ENCODE measurements at places on chromosomes 6 and 20.
A peak's percentile ranks its signal among the peaks of the same experiment; 100 is the strongest.

DNA sequence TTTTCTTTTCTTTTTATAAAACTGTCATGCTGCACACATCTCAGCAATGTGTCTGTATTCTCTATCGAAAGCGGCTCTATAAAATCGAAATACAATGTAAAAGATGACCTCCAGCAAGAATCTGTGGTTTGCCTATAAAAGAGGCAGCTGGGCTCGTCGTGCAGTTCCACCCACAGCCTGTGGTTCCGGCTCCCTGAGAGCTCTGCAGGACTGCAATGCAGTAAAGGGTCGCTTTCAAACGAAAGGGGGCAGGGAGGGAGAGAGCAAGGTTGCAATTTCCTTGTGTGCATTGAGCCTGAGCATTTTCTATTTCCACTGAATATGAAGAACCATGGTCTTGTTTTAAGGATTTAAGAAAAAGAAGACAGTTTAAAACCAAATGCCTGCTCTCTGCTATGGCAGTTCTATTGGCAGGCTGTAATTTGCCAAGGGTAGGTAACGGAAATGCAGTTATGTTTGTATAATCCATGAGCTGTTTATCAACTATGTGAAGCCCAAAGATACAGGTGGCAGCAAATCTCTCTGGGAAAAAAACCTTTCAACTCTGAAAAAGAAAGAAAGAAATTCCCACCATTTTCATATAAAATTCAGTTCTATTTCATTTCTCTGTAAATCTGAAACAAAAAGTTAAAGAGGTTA is 236.5 kb downstream of the HACE1 start:
- no peak for DNase-seq

- DNase-seq = no peak
Observed at GRCh38 chr6:15364401-15365037, 118.7 kb downstream of the JARID2 start.

- no peak for DNase-seq
Observed at GRCh38 chr6:111673532-111673931, 67.9 kb upstream of the TRAF3IP2 start.

DNA sequence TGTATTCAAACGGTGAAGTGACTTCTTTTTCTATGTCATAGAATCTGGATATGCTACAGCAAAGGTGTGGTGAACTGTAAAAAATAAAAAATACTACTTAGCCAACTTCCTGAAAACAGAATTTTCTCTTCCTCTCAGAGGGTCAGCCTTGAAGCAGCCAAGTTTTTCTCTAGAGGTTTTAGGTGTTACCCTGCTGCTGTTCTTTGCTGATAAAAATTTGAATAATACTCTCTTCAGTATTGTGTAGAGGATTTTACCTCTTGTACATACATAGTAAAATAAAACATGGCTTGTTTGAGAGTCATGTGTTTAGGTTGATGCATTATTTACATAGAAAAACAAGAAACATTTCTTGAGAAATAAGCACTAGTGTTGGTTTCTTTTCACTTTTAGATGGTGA is 458.4 kb downstream of the TBC1D32 start:
- no peak for DNase-seq

DNA sequence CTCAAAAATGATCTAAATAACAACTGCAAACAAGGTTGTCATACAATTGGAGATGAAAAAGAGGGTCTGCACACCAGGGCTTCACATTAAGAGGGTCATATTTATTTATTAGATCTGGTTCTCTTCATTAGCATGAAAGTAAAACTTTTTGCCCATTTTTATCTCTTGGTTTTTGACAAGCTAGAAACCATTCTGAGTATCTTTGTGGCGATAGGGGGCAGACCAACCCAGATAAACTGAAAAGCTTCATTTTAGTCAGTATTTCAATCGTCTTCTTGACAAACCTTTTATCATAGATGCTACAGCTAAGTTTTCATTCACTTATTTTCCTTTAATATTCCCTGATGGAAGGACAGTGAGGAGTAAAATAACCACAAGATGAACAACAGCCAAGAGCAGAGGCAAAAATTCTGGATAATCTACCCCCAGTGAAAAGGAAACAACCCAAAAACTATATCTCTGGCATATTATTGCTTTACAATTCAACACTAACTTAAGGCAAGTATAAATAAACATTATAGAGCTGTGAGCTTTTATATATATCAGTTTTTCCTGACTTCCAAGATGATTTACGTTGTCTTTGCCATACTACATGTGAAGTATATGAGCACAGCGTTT is 45.2 kb downstream of the THEMIS start:
- DNase-seq = peak; percentile 61

- DNase-seq = peak; percentile 60
Observed at GRCh38 chr6:37357288-37357687, 3.5 kb downstream of the RNF8 start.

GRCh38 chr6:52138284-52138683 is 47.9 kb upstream of the IL17A start:
- DNase-seq = no peak

GRCh38 chr6:139943391-139943790 is 568.9 kb upstream of the CITED2 start:
- DNase-seq = peak; percentile 93

- no peak for DNase-seq
Observed at GRCh38 chr6:3697609-3698008, 53.9 kb downstream of the PXDC1 start.

DNA sequence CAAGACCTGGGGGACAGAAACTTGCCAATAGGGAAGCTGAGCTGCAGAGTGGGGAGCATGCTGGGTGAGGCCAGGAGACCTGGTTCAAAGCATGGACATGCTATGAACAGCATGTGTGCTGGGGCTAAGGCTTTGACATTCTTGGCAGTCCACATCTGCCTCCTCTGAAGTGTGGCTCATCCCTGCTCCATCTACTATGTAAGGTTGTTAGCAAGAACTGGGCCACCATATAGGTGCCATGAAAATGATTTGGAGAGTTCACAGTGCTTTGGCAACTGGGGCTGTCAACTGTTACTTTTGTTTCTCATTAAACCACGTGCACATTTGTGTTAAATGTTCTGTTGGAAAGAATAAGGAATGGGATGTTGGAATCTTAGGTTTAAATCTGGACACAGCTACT is 311.1 kb downstream of the CDC5L start:
- no peak for DNase-seq

DNA sequence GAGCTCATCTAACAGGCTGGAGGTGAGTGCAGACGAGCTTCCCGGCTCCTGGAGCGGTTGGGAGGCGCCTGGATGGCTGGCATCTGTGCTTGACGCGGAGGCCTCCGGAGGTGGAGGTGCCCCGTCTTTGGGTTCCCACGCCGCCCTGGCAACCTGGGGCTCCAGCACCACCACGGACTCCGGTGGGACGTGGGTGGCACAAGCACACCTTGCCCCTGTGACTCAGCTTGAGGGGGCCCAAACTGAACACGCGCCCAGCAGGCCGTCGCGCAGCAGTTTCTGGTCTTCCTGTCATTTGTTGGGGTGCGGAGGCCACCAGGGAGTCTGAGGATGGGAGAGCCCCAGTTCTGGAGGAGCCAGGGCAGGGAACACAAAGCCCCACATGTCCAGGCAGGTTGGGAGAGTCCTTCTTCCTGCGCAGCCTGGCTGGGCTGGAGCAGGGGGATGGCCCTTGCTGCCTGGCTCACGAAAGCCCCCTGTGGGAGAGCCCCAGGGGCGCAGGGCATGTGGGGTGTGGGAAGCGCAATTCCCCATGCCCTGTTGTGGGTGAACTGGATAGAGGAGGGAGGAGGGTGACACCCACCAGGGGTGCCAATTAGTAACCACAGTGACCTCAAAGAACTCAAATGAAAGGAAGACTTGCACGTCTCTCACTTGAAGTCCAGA is 1378.6 kb upstream of the DEFB115 start:
- no peak for DNase-seq

DNA sequence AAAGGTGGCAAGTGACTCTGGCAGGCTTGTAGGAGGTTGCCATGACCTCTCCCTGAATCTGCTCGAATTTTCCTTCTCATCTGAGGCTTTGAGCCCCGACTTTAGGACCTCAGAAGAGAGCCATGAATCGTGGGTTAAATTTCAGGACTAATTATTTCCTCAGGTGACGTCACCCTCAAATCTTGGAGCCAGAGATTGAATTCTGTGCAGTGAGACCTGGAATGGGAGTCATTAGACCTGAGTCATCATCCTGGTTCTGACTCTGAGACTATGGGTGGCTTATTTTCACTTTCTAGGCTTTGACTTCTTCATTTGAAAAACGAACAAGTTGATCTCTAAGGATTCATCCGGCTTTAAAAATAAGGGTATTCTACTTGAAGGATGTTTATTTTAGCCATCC is 48.5 kb upstream of the PDYN start:
- no peak for DNase-seq

- DNase-seq = peak; percentile 86
Observed at GRCh38 chr6:56335726-56336125, 88.3 kb upstream of the COL21A1 start.

GRCh38 chr6:101689156-101689555 is 295.6 kb downstream of the GRIK2 start:
- no peak for DNase-seq

- no peak for DNase-seq
Observed at GRCh38 chr6:105352037-105352617, 50.8 kb downstream of the PREP start.

- DNase-seq = peak; percentile 31
Observed at GRCh38 chr6:35213824-35214756, at the start of gene SCUBE3. SCUBE3 (plus strand) TSS chr6:35213956; CDS start chr6:35214419, 463 bp downstream.

DNA sequence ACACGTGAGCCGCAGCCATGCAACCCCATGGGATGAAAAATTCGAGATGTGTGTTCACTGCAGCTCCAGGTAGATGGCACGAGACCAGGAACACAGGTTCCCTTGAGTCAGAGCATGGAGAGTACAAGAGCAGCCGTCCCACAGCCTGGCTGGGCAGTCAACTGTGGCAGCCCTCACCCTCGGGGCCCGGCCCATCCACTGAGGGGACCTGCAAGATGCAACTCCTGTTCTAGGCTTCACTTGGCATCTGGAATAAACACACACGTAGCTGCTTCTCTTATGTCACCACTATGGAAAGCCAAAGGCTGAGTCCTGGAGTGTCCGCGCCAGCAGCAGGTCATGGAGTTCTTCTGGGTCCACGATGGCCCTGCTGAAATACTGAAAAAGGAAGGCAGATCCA is 77.0 kb downstream of the WDR27 start:
- DNase-seq = no peak

- no peak for DNase-seq
Observed at GRCh38 chr20:64026-64603, 23.4 kb upstream of the DEFB125 start.

GRCh38 chr6:32460528-32460927 is 20.8 kb downstream of the HLA-DRA start:
- DNase-seq = no peak

DNA sequence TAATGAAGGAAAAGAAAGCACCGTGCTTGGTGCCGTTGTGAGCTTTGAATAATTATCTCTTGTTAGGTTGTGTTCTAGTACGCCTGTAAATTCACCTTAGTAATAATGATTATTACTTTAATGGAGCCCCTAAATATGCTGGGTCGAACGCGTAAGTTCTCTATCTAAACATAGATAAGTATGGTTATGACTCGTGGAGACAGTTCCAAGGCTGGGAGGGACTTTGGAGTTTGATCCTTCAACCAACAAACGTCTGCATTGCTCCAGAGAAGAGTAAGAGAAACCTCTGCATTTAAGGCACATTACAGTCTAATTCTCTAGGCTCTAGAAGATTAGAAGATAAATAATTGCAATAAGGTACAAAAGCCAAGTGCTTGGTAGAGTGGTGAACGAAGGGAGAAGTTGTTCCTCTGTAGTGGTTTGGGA is 514 bp downstream of the ACOT13 start:
- no peak for DNase-seq

GRCh38 chr20:24425523-24426135 is 43.8 kb upstream of the SYNDIG1 start:
- DNase-seq = no peak

DNA sequence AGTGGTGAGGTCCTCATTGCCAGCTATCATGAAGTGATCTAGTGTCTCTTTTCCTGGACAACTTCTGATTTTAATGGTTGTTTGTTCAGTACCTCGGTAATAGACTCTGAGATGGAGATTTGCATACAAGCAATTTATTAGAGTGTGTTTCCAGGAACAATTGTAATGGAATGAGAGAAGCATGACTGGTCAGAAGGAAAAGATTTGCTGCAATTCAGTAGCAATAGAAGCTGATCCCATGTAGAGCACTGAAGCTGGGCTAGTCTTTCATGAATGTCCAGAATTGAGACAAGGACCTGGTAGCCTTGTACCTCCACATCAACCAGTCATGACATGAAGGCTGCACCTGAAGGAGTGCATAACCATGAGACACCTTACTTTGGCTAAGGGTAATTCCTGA is 526.5 kb downstream of the NKAIN2 start:
- DNase-seq = no peak

GRCh38 chr20:44644667-44645131 is 6.8 kb downstream of the ADA start:
- DNase-seq = no peak

DNA sequence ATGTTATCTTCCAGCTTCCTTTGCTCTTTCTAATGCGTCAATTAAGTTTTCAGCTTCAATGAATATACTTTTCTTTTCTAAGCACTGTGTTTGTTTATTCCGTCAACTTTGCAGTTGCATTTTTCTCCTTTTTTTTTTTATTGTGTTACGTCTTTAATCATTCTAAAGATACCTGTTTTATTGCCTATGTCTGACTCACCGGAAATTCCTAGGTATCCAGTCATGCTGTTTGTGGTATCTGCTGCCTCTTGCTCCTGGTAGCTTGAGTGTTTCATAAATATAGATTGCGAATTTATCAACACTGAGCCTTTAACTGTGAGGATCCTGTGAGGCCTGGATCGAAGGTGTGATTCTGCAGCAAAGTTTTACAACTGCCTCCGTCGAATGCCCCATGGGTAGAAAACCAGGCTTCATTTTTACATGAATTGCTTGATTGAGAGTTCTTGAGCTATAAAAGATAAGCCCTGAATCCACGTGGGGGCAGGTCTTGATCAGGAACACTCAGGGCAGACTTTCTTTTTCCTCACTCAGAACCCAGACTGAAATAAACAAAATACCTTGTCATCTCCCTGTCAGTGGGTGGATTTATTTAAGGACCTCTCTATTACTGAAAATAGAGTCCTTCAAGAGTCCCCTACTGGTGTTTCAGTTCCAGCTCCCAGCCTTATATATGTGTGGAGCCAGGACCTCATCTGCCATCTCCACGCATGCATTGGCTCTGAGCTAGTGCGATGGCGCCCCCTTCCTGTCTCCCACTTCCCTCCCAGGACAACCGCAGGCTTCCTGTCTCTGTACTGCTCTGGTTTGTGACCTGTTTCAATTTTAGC is 60.1 kb upstream of the LRRC1 start:
- DNase-seq = peak; percentile 75

GRCh38 chr20:39851459-39851858 is 837.6 kb downstream of the MAFB start:
- DNase-seq = no peak

DNA sequence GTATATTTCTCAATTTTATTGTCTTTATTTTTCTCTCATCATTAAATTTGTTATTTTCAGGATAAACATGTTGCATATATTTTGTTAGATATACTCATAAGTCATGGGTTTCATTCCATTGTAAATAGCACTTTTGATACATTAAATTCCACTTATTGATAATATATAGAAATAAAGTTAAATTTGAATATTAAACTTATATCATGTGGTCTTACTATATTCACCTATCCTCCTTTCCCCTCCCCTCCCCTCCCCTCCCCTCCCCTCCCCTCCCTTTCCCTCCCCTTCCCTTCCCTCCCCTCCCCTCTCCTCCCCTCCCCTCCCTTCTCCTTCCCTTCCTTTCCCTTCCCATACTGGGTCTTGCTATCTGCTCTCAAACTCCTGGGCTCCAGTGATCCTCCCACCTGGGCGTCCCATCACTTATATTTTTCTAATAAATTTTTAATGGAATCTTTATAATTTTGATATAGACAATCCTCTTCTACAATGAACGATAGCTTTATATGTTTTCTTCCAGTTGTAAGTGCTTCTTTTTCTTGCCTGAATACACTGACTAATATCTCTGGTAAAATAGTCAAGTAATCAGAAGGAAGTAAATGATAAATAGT is 692.4 kb downstream of the C6orf118 start:
- no peak for DNase-seq
